ENCODE measurements at places on chromosomes 5 and 9. TPM values are rescaled to one million over a fixed set of nuclear protein-coding genes. Genes with fewer than 3 reads are reported as not detected.
A peak's percentile ranks its signal among the peaks of the same experiment; 100 is the strongest.

DNA sequence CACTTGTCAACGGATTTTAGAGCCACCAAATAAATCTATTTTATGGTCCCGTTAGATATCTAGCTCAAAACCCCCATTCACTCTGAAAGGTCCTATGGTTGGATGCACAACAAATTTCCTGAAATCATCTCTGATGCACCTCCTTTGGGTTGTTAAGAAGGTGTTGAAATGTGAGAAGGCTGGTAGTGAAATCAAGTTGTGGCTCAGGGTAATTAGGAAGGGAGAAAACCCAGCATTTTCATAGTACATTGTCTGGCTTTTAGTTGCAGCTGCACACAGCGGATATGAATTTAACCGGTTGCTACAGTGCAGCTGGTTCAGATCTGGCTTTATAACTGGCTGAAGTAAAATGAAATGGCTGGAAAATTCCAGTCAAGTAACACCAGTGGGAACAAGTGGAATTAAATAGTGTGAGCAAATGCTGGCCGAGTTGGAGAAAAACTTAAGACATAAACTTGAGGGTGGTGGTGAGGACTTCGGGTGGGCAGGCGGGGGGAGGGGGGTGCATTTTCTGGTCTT lies 17.6 kb downstream of the RGMB start:
- DNase-seq: no peak

- DNase-seq: no peak
Measured at GRCh38 chr5:115458003-115458409, 86.6 kb downstream of the FEM1C start.

The PCDHGC5 gene
- 0.54 TPM for total RNA-seq

DNA sequence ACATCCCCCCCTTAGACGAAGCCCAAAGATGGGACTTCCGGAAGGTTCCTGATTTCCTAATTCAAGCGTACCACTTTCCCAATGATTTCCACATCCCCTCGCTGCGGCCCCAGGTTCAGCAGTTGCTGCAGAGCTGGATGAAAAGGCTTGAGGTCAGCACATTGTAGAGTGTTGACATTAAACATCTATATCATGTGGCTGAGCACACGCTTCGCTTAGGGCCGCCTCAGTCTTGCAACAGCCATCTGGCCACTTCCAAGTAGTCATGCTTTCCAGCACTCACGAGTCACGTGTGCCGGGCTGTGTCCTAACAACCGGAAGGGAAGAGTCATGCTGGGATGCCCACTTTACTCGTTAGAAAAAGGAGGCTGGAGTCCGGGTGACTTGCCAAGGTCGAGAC lies 340.6 kb upstream of the IRX4 start:
- no peak for DNase-seq

- DNase-seq: no peak
Measured at GRCh38 chr5:175219366-175219765, 224.6 kb downstream of the DRD1 start.

The IL7R gene
- not detected for total RNA-seq

- DNase-seq: peak; percentile 59
Measured at GRCh38 chr5:6632324-6632887, 438 bp downstream of the NSUN2 start.

DNA sequence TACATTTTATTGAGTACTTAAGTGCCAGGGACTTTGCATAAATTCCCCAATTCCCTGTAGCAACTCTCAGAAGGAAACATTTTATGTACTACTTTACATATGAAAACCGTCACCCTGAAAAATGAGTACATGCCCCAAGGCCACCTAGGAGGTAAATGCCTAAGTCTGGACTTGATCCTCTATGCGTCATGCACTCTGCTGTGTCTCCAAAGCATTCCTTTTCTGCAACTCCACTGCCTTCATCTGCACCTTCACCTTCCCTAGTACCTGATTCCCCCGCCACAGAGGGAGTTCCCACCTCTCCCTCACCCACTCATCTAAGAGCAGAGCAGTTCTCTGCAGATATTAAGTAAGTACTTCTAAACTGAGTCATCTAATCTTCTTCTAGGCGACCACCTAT lies 75.2 kb upstream of the HRH2 start:
- no peak for DNase-seq

DNA sequence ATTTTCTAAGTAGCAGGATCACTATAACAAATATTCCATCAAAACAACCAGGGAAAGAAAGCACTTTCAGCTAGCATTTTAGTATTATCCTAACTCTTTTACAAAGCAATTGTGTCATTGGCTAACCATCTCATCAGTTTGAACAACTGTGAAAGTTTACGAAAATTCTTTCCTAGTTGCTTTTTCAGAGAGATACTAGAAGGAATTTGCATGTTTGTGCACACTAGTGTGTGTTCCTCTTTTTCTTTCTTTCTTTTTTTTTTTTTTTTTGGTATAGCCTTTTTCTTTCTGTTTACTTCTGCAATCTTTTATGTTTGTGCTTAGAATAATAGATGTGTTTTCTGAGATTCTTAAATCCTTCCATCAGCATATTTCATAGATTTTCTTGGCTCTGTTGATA lies 124.7 kb upstream of the SEMA6A start:
- DNase-seq: no peak

The PCDHGC4 gene
- total RNA-seq: 2.3 TPM

GRCh38 chr9:89880161-89880560 lies 275.3 kb downstream of the GADD45G start:
- no peak for DNase-seq

The WNK2 gene
- total RNA-seq: 102 TPM

The C9orf152 gene
- not detected for total RNA-seq

The GLIPR2 gene
- 5.1 TPM for total RNA-seq

- DNase-seq: no peak
Measured at GRCh38 chr9:72396247-72397091, 31.5 kb upstream of the ZFAND5 start.

DNA sequence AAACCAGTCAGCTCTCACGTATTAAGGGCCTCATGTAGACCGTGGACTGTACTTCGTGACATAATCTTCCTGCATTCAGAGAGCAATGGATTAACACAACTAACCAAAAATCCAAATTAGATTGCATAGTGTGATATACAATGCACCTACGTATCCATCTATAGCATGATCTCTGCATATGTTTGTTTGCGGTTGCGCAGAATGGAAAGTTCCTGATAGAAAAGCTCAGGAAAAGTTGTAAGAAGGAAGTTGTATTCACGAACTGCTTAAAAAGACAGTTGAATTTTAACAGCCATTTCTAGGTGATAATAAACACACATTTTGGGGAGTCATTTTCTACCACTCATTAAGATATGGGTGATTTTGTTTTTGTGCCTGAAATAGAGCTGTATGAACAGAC lies 869.0 kb downstream of the TLE4 start:
- peak; percentile 6 for DNase-seq

The PITX1 gene
- total RNA-seq: not detected

- peak; percentile 39 for DNase-seq
Measured at GRCh38 chr9:96187151-96187555, 114.8 kb downstream of the HSD17B3 start.

The INSL4 gene
- total RNA-seq: not detected

The IL4 gene
- total RNA-seq: not detected

The CDC20B gene
- total RNA-seq: not detected

The SLC6A3 gene
- total RNA-seq: 0.85 TPM

Measured in GM23338 (cell line).